ENCODE measurements at places on chromosomes 4 and X. TPM values are rescaled to one million over a fixed set of nuclear protein-coding genes. Genes with fewer than 3 reads are reported as not detected.

DNA sequence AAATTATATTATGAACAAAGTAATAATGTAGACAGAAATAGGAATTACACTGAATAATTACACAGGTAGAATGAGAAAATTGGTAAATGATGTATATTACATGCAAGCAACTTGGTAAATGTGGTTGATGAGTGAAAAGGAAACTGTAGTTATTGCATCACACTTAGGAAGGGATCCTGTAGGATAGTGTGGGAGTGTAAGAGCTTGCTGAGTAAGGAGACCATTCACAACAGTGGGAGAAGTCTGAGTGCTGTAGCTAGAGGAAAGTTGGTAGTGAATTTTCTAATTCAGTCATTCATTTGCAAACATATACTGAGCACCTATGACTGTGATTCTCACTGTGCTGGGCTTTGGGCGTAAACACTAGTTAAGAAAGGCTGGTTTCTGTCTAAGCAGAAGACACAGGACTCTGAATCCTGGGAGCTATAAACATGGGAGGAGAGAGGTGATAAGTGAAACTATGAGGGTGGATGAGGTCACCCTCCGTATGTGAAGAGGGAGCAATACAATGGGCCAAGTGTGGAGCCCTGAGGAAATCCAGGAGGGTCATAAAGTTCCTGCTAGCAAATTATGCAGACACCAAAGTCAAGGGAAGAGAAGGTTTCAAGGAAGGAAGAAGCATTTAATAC is 14.2 kb upstream of the CPE start:
- no peaks in the 10 kb centered on the region for H3K4me1 ChIP-seq
- no peak overlapping the region for H3K27ac ChIP-seq
- H3K27me3 ChIP-seq = no peaks in the 10 kb centered on the region
- no peak overlapping the region for H3K4me3 ChIP-seq

GRCh38 chr4:92362028-92362427 is 58.3 kb downstream of the GRID2 start:
- H3K4me3 ChIP-seq = no peak overlapping the region
- H3K27ac ChIP-seq = no peak overlapping the region
- DNase-seq = no peak
- no peaks in the 10 kb centered on the region for H3K36me3 ChIP-seq

- no peaks in the 10 kb centered on the region for H3K27me3 ChIP-seq
- DNase-seq = no peak
- no peaks in the 10 kb centered on the region for H3K36me3 ChIP-seq
These were observed 62.9 kb upstream of the UGT8 start for GRCh38 chr4:114535725-114536124.

DNA sequence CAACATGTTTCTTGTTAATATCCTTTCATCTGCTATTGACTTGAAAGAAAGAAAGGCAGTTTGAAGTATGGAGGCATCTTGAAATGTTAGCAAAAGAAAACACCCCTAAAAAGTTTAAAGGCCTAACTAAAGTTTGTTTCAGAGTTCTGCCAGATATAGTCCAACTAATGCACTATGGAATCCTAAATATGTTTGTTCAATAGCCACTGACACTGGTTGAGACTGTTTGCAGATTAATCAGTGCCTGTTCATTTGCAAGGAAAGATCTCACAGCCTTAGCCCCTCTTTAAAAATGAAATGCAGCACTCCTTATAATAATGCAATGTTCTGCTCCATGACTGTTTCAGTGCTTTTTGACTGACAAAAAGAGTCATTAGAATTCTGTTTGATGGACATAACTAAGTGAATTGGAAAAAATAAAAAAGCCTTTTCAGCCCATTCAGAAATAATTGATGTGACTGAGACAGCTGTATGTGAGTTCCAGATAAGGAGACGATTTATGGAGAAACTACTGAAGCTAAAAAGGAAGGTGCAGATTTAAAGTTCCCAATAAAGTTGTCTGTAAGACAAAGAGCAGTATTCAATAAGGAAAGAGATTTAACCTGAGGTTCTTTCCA is 192.0 kb downstream of the PCDH7 start:
- no peak overlapping the region for H3K4me3 ChIP-seq
- no peak for DNase-seq
- H3K4me1 ChIP-seq = peaks cover 3% of the 10 kb centered on the region
- no peaks in the 10 kb centered on the region for H3K27me3 ChIP-seq

DNA sequence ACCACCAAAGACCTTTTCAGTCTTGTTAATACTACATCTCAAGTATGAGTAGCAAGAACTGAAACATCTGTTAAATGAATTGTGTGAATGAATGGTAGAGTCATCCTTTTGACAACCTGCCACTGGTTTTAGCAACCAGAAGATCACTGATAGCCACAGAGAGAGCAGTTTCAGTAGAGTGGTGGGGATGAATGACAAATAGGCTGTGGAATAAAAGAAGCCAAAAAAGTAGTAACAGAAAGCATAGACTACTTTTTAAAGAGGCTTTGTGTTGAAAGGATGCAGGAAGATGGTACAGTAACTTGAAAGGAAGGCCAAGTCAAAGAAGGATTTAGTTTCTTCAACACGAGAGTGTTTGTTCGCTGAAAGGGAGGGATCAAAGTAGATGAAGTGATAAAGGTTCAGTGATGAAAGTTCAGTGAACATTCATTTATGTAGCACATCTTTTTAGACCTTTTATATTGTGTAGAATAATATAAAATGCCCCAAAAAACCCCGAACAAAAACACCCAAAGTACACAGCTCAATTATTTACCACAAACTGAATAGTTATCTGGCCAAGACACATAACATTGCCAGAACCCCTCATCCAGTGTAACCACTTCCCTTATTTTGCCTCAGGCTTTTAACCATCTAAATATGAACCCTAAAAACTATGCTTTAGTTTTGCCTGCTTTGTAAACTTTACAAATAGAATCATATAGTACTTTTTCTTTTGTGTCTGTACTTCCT is 40.1 kb upstream of the EIF1AX start:
- H3K27me3 ChIP-seq = no peaks in the 10 kb centered on the region
- no peak overlapping the region for H3K27ac ChIP-seq
- H3K4me3 ChIP-seq = no peak overlapping the region

DNA sequence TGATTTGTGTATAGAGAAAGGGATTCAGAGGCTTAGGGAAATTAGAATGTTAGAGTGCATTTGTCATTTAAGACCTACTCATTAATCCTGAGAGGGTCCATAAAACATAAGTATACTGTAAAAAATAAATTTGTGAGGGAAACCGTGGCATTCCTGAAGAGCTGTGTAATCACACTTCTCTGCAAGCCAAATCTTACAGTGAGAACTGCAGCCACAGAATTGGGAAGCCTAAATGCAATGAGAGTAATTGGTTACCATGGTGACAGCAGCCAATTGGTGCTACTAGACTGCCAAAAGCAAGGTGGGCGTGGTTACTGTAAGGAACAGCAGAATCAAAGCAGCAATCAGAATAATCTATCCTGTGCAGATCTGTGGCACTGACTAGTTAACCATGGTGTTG is 345.2 kb upstream of the GRID2 start:
- DNase-seq = no peak
- no peak overlapping the region for H3K27ac ChIP-seq
- no peaks in the 10 kb centered on the region for H3K4me1 ChIP-seq
- H3K36me3 ChIP-seq = no peaks in the 10 kb centered on the region
- H3K27me3 ChIP-seq = no peaks in the 10 kb centered on the region
- no peak overlapping the region for H3K4me3 ChIP-seq

- peak; percentile 89 for DNase-seq
- no peaks in the 10 kb centered on the region for H3K36me3 ChIP-seq
- no peak overlapping the region for H3K4me3 ChIP-seq
- no peak overlapping the region for H3K27ac ChIP-seq
- H3K4me1 ChIP-seq = no peaks in the 10 kb centered on the region
These were observed 623.8 kb upstream of the DIPK2B start for GRCh38 chrX:45824471-45824870.

- no peak overlapping the region for H3K4me3 ChIP-seq
- DNase-seq = no peak
- H3K36me3 ChIP-seq = no peaks in the 10 kb centered on the region
- H3K27me3 ChIP-seq = no peaks in the 10 kb centered on the region
- H3K4me1 ChIP-seq = no peaks in the 10 kb centered on the region
- H3K27ac ChIP-seq = no peak overlapping the region
These were observed 640.0 kb upstream of the BOD1L1 start for GRCh38 chr4:14267373-14268060.

GJB1 gene
- not detected for total RNA-seq

SEC24B gene
- total RNA-seq = 40.8 TPM

SLC10A6 gene
- 4.2 TPM for total RNA-seq

DNA sequence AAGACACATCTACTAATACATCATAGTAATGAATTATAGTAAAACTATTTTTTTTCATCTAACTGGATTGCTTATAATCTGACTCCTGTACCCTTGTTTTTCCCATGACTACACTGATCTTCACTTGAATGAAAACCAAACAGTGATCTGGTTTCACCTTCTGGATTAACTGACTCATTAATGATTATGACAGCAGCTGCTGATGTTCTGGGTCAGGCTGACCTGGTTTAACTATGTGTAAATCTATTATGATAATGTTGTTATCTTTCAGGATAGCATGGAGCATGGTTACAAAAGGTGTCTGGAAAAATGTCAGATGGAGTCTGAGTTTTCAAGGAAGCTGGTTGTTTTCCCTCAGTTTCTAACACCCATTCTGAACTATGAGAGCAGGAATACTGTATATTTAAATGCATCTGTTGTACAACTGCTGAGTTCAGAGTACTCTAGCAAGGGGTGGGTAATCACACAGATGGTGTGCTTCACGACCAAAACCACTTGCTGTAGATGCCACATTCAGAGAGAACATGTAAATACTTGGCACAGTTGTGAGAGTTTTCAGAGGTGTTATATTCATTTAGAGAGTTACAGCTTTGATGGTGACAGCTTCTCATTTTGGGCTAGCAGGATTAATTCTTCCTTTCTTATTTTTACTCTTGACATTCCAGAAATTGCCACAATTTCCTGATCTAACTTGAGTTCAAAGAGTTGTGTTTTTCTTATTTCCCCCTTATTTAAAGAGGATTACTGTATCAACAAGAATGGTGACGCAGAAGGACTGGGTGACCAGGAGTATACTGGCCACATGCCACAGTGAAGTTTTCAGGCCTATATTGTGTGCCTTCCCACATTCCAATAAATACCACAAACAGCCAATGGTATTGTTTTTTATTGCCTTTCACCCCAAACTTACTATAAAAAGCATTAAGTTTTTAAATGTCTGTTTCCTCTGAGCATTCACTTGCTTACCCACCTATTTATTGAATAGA is 249.7 kb upstream of the TET2 start:
- H3K4me1 ChIP-seq = no peaks in the 10 kb centered on the region
- no peak for DNase-seq
- no peaks in the 10 kb centered on the region for H3K27me3 ChIP-seq
- H3K36me3 ChIP-seq = no peaks in the 10 kb centered on the region
- H3K4me3 ChIP-seq = no peak overlapping the region

DNA sequence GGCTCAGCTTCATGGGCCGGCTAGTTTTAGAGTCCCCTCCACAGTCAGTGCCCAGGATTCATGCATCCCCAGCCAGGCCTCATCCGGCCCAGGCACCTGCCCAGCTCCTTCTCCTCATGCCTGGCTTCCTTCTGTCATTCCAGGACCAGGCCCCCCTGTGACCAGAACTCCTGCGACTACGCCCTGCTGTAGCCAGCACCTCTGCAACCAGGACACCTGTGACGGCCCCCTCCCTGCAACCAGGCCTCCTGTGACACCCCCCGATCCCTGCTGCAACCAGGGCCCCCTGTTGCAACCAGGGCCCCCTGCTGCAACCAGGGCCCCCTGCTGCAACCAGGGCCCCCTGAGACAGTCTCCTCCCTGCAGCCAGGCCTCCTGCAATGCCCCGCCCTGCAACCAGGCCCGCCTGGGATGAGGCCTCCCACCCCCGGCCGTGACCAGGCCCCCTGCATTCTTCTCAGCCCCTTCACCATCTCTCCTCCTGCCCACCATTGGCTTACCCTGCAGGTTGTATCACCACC is 46.8 kb downstream of the HTRA3 start:
- no peaks in the 10 kb centered on the region for H3K4me1 ChIP-seq
- no peak overlapping the region for H3K27ac ChIP-seq
- no peak overlapping the region for H3K4me3 ChIP-seq
- peak; percentile 41 for DNase-seq
- no peaks in the 10 kb centered on the region for H3K27me3 ChIP-seq
- no peaks in the 10 kb centered on the region for H3K36me3 ChIP-seq

- no peak overlapping the region for H3K27ac ChIP-seq
- H3K27me3 ChIP-seq = peaks cover 1% of the 10 kb centered on the region
- H3K36me3 ChIP-seq = no peaks in the 10 kb centered on the region
- no peaks in the 10 kb centered on the region for H3K4me1 ChIP-seq
- DNase-seq = no peak
These were observed 194.9 kb downstream of the PACRGL start for GRCh38 chr4:20895208-20895607.

GRCh38 chr4:170047771-170048354 is 21.7 kb upstream of the MFAP3L start:
- no peak overlapping the region for H3K4me3 ChIP-seq
- H3K27me3 ChIP-seq = no peaks in the 10 kb centered on the region
- no peak for DNase-seq
- H3K4me1 ChIP-seq = no peaks in the 10 kb centered on the region

GRCh38 chr4:83010111-83010521 is 507 bp downstream of the LIN54 start:
- H3K36me3 ChIP-seq = no peaks in the 10 kb centered on the region
- no peak for DNase-seq
- H3K27me3 ChIP-seq = no peaks in the 10 kb centered on the region

GRCh38 chr4:184279496-184280061 is 61.9 kb upstream of the ENPP6 start:
- H3K36me3 ChIP-seq = no peaks in the 10 kb centered on the region
- no peak overlapping the region for H3K27ac ChIP-seq
- no peaks in the 10 kb centered on the region for H3K27me3 ChIP-seq
- H3K4me1 ChIP-seq = no peaks in the 10 kb centered on the region
